ENCODE measurements at places on chromosomes 7 and 10.
A peak's percentile ranks its signal among the peaks of the same experiment; 100 is the strongest.

- no peak for DNase-seq
Observed at GRCh38 chr10:110150981-110151380, 56.4 kb upstream of the MXI1 start.

- no peak for DNase-seq
Observed at GRCh38 chr10:100656454-100656853, 88.9 kb upstream of the PAX2 start.

DNA sequence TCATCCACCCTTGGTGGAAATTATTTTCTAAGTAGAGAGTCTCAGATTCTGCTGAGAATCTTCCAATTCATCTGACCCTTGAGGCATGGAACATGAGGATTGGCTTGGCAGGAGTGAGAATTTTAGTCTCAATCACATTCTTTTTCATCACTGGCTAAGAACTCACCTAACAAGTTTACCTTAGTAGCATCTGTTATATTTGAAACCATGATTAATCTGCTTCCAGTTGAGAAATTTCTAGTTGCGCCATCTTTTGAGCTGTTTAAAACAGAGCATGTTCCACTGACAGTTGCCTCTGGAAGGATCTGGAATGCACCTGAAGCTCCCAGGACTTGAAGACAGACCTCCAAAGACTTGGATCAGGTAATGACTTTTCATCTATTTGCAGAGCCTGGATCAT lies at the start of gene LIPK:
Gene LIPK, plus strand, starts transcription at position 292 of the 400 bp plus-strand sequence. CDS start 18,295 bp downstream, outside the sequence.
- DNase-seq, result no peak

DNA sequence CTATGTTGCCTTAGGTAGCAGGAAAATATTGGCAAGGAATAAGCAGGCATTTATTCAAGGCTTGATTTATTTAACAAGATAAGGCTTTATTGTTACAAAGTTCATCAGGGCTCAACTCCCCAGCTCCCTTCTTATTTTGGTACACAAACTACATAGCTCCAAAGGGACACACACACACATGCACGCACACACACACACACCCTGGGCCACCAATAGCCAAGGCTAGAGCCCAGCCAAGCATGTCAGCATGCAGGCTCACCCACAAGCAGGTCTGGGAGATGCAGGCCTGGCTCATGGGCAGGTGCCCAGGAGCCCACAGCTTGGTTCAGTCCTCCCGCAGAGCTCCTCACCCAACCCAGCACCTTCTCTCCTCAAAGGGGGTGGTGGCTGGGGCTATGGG lies 23.4 kb downstream of the LEP start:
- DNase-seq, result no peak

DNA sequence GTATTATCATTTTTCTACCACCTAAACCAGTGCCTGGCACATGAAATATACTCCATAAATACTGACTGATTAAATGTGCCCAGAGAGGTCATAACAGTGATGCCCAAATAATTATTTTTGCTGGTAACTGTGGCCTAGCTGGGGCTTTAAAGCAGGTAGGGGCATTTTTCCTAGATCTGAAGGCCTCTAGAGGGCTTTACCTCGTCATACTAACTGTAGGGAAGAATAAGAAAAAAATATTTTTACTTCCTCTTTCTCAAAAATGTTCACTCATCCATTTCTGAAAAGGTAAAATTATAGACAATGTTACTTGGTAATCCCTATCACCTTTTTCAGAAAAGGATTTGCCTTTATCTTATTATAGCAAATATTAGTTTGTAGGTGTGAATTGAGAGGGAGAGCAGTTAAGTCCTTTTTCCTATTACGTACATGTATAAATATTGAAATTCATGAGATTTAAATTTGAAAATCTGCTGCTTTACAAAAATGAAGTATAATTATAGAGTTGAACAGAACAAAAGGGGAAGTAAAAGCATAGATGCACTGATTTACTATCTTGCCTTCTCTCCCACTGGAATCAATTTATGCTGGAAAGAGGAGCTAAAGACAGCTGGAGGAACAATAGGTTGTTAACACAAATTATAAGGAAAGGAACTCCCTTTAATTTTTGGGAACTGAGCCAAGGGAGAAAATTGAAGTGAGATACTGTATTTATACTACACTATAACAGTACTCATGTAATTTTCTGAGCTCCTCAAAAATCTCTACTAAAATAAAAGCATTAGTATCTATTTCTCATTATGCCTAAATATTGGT lies 71.5 kb upstream of the NOBOX start:
- DNase-seq, result no peak

DNA sequence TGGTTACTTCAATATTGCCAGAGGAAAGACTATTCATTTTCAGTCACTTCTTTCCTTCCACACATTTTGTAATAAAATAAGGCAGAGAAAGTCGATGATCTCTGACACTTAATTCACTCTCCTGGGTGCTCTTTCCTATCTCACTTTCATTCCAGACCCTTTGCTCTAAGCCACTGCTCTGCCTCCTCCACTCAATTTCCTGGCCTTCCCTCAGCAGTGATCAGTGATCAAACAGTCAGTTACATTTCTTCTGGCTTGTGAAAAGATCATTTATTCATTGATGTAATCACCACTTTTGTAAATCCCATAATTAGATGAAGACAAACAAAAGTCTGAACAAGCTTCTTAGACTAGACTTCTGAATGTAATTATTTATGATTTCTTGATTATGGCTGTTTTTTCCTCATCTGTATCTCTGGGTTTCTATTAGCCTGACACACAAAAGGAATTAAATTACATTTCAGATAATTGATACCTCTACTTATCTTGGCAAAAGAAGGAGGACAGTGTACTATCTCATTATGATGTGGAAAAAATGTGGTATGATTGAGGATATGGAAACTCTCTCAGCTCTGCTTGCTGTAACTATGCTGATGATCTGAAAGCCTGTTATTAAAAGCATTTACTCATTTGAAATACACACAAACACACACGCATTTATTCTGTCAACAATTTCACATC lies 1102.3 kb downstream of the GRM8 start:
- DNase-seq, result no peak

GRCh38 chr7:50812841-50813475 lies 30.3 kb upstream of the GRB10 start:
- no peak for DNase-seq

GRCh38 chr7:116595063-116595462 lies 70.2 kb downstream of the CAV1 start:
- no peak for DNase-seq

GRCh38 chr10:98254234-98254974 lies 13.6 kb downstream of the LOXL4 start:
- no peak for DNase-seq

- DNase-seq, result no peak
Observed at GRCh38 chr7:133365917-133366316, 113.0 kb downstream of the EXOC4 start.

DNA sequence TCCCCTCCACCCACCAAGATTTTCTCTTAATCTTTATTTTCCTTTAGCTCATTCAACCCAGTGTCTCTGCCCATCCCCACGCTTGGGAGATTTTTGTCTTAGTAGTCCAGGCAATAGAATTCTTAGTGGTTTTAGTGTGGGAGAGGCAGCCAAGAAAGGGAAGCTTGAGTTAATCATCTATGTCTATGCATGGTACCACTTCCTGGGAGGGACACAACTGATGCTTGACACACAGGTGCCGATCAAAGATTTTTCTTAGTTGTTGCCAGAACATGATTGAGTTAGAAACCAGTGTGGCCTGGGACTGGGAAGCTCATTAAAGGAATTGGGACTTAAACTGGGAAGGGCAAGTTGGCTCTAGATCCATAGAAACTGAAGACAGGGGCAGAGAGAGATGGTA lies 3.1 kb downstream of the STRA8 start:
- no peak for DNase-seq

- DNase-seq, result no peak
Observed at GRCh38 chr7:16891338-16891737, 9.6 kb upstream of the AGR3 start.

DNA sequence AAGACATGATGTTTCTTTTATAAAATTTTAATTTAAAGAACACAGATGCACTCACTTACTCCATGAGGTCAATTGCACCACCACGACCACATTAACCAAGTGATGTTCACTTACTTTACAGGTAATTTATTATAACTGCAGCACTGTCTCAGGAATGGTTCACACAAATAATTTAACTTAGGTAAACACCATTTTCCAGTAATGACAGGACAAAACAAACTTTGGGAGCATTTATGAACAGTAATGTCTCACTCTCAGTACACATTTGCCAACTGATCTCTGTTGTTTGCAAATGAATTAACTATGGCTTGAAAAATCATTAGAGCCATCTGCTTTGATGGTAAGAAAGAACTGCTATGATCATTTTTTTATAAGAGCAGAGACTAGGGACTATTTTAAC lies 150.4 kb downstream of the ETV1 start:
- DNase-seq, result no peak

- peak; percentile 97 for DNase-seq
Observed at GRCh38 chr7:123557398-123558288, at the start of gene NDUFA5. Gene NDUFA5, minus strand, starts transcription at chr7:123557818. Its CDS starts 23 bp downstream, at chr7:123557795.

DNA sequence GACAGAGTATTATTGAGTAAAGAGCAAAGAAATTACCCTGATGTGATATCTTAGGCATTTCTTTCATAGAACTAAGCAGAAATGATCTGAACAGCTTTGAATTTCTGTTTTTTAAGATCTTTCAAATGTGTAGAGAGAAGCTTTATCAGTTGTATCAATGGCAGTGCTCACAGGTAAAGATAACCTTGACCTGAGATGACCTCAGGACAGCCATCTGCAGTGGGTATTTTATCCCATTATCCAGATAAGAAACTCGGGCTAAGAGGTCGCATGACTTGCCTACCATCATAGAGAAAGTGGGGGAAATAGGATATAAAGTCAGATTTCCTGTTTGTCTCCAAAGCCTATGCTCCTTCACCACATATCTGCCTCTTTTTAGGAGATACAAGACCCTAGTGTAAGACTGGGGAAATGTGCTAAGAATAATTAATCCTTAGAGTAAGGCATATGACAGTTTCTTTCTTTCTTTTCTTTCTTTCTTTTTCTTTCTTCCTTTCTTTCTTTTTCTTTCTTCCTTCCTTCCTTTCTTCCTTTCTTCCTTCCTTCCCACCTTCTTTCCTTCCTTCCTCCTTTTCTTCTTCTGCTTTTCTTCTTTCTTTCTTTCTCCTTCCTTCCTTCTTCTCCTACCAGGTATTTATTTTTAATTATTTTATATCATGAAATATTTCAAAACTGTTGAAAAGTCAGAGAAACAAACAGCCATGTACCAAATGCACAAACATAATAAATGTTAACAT lies 10.9 kb downstream of the PLA2G12B start:
- DNase-seq, result no peak

GRCh38 chr10:82206831-82207230 lies 331.8 kb downstream of the NRG3 start:
- DNase-seq, result no peak

- DNase-seq, result peak; percentile 26
Observed at GRCh38 chr7:5596046-5596895, 172.6 kb upstream of the TNRC18 start.

GRCh38 chr7:30717181-30717580 lies 34.8 kb upstream of the INMT start:
- DNase-seq, result no peak

DNA sequence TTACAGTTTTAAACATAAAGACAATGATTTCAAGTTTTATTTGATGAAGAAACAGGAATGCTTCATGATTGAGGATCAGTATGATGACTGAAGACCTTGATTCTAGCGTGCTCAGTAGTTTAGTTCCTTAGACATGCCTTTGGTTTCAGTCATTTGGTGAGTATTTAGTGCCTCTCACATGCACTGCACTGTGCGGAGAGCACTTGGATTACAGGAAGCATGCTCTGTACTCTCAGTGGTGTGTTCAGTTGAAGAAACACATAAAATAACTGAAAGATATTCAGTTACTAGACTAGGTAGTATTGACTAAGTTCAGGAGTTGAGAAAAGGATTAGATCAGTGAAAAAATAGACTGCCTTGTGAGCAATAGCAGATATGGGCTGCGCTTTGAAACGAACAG lies 25.5 kb downstream of the RBM17 start:
- no peak for DNase-seq

GRCh38 chr10:6694447-6695140 lies 114.5 kb upstream of the PRKCQ start:
- no peak for DNase-seq

DNA sequence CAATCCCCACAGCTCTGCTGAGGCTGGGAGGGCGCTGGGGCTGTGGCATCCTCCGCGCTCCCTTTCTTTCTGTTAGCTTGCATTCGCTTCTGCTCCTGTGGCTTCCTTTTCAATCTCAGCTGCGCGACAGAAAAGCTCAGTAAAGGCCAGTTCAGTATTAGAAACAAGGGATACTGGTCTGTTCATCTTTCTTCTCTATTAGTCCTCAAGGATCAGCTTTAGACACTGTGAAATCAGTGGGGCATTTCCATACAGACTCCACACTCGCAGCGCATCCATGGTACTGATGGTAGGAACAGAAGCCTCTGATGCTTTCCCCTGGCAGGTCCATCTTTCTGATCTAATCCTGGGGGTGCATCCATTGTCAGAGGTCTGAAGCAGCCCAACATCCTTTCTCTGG lies 163.7 kb downstream of the LYZL1 start:
- DNase-seq, result no peak

DNA sequence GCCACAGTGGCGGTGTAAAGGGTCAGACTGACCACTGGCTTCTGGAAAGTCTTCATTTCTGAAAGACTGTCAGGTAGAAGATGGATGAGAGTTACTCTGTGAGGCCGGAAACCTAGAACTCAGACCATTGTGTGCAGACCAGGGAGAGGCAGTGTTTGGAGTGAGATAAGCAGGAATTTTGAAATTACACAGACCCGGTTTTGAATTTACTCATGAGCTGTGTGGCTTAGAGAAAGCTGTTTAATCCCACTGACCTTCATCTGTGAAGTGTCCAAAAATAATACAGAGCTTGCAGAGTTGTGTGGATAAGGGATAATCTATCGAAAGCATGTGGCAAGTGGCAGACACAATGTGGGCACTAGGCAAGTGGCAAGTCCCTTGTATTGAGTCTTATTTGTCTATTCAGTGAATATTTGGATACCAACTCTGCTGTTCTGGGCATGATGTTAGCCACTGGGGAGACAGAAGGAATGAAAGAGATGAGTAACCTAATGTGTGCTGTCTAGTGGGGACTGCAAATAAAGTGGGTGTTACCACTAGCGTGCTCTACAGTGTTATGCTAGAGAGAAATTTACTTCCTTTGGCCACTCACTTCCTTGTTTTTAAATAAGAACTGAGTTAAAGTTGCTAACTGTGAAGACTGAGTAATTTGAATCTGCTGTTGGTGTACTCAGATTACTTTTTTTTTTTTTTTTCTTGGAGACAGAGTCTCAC lies 69.4 kb downstream of the KIAA1217 start:
- DNase-seq, result no peak

GRCh38 chr10:50407076-50407801 lies 155.9 kb upstream of the ASAH2 start:
- no peak for DNase-seq

- no peak for DNase-seq
Observed at GRCh38 chr7:112134039-112134438, 72.2 kb downstream of the DOCK4 start.

DNA sequence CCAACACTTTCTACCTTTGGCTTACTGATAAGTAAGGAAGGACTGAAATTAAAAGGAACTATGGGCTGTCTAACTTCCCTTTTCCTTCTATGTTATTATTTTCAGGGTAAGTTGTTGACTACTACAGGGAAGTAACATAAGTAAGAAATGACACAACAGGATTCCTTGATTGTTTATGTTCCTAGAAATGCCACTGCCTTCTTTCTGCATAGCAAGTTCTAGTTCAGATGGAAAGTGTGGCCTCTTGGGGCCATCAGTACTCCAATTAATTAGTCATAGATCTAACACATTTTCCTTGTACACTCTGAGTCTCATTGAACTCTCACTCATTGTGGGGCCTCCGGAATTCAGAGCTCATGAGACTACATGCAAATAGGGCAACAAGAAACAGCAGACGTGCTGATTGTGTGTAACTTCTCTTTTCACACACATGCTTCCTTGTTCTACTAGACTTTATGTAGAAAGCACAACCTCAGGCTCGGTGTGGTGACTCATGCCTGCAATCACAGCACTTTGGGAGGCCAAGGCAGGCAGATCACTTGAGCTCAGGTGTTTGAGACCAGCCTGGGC lies 35.3 kb upstream of the HIBADH start:
- no peak for DNase-seq
